Choroid plexus epithelial cell (primary cell): ENCODE measurements at places on chromosomes 4 and X.

DNA sequence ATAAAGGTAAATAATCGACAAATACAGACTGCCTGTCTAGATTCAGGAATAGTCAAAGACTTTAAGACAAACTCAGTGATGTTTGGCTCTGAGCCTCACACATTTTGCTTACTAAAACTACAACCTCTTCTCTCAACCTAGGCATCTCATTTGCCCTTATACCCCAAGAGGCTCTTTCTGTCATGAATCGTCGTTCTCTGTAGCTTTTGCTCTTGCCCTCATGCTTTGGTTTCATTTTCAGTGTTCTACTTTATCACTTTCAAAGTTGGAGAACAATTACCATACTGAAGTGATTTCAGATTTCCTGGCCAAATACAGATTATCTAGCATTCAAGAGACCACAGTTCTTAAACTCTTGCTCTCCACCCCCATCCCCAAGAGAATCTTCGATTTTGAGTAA, 114.1 kb upstream of the RAP2C start:
- no peak for DNase-seq

DNA sequence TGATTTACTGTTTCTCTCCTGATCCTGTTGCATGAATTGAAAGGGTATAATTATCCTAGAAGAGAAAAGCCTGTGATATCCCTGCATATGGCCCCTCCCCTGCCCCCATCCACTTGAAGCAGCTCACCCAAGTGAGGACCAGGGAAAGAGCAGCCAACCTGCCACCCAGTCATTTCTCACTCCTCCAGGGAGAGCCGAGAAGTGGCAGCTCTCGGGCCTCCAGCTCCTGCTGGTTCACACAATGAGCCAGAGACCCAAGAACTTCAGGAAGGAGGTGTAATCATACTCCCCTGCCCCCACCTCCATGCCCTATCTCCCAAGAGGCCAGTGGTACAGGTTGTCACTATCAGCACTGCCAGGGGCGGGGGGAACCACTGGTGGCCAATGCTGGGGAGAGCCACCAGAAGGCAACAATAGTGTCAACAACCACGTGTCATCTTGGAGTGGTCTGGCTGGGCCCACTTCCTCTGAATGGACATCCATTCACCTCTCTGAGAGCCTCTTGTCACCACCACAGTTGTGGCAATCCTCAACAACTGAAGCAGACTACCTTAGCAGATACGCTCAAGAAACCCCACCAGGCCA, 42.9 kb downstream of the APOO start:
- no peak for DNase-seq

DNA sequence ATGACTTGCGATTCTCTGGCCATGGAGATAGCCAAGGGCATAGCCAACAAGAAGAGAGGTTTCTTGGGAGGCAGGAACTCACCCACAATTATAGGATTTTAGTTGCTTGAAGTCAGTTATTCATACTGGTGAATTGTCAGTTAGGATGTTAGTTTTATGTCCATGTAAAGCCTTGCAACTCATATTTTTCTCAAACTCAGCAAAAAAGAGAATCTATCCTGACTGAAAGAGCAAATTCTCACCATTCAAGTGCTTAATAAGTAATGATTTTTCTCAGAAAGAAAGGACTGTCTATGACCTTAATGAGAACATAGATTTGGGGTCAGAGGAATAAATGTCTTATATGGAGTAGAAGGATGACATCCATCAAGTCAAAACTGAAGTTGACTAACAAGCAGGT, 934.5 kb downstream of the STPG2 start:
- no peak for DNase-seq

GRCh38 chrX:31590581-31591114, 518.8 kb upstream of the FTHL17 start:
- DNase-seq: peak; percentile 74

- no peak for DNase-seq
Observed at GRCh38 chr4:188161167-188161566, 21.9 kb downstream of the TRIML1 start.

DNA sequence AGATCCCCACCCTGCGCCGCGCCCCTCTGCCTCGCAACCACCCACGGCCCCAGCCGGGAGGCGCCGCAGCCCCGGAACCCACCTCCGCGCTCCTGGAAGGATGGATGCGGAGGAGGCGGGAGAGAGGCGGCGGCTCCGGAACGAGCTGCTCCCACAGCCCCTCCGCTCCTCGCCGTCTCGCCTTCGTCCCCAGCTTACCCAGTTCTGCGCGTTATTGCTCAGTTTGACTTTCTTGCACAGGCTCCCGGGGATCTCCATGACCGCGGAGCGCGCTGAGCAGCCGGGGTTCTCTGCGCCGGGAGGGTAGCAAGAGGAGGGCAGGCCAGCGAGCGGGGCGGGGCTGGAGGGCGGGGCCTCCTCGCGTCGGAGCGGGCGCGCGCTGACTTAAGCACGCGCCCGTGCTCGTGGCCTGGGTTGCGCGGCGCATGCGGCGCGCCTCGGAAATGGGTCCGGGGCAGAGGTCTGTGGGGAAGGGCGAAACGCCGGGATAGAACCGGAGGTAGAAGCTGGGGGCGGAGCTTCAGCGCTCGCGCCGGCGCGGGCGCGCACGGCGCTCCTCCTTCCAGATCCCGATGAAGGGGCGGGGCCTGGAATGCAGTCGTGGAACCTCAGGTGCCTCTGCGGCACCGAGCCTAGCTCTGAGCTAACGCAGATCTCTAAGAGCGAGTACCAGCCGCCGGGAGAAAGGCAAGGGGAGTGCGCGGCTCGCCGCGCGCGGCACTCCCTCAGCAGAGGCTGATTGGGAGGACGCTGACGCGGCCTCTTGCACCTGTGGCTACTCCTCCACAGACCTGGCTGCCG, at the start of gene PAPSS1:
Gene PAPSS1, minus strand, starts transcription at position 313 of the 801 bp plus-strand sequence. Its CDS starts 55 bp downstream, at position 258.
- peak; percentile 98 for DNase-seq

GRCh38 chr4:79850626-79851025, 222.4 kb downstream of the ANTXR2 start:
- DNase-seq: no peak

DNA sequence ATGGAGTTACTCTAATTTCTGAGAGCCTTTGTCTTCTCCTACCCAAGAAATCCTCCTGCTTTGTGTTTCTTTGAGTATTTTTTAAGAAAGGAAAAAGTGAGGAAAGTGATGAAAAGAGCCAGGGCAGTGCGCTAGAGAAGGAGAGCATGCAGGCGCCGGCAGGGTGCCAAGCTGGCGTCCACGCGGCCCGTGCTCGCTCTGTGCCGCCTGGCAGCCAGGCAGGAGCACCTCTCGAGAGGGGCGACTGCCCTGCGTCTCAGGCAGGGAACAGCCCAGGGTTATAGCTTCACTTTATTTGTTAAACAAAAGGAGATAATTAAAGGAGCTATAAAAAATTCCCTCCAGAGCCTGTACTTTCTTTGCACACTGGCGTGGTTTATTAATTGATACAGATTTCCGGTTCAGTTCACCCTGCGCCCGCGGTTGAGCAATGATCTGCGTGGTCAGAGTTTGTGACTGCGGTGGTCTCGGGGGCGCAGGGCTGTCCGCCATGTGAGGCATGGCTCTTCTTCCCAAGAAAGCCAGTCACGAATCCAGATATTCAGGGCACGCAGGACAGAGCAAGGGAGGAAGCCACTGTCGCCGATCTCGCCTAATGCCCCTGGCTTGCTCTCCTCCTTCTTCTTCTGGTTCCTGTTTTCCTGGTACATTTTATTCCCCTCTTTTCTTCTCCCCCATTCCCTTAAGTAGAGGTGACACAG, 110.8 kb upstream of the PAQR3 start:
- no peak for DNase-seq

- DNase-seq: peak; percentile 24
Observed at GRCh38 chrX:137194164-137194563, 160.4 kb upstream of the GPR101 start.

DNA sequence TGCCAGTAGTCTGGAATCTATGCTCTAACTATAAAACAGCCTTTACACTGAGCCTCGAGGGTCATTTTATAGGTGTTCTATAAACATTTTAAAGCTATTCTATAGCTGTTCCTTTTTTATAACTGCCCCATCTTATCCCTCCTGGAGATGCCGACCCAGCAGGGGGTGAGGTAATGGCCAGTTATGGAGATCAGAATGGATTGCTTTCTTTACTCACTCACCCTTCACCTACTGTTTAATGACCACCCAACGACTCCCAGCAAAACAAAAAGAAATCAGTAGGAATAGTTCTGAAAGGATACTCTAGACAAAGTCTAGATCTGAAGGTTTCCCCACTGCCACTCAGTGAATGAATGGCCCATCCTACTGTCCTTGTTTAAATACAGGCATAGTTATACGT, 1113.1 kb downstream of the FAT4 start:
- no peak for DNase-seq

- peak; percentile 45 for DNase-seq
Observed at GRCh38 chr4:127501103-127501502, 131.7 kb upstream of the INTU start.

GRCh38 chr4:47577779-47578553, 92.9 kb downstream of the ATP10D start:
- peak; percentile 97 for DNase-seq

DNA sequence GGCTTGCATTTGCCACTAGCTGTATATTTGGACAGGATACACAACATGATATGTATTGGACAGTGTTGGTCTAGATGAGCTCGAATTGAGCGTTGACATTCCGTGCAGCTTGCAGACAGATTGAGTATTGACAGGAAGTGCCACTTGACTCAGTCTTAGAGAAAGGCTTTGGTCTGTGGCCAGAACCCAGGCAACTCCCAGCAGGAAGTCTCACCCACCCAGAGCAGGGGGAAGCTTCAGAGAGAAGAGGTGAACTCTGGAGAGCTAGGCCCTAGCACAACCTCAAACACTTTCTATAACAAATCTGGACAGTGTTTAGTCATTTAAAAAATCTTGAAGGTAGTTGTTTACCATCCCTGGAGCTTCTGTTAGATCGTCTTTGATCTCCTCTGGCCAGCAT, 280.5 kb downstream of the FBXW7 start:
- peak; percentile 21 for DNase-seq

- no peak for DNase-seq
Observed at GRCh38 chr4:70925899-70926635, 23.9 kb downstream of the MOB1B start.

DNA sequence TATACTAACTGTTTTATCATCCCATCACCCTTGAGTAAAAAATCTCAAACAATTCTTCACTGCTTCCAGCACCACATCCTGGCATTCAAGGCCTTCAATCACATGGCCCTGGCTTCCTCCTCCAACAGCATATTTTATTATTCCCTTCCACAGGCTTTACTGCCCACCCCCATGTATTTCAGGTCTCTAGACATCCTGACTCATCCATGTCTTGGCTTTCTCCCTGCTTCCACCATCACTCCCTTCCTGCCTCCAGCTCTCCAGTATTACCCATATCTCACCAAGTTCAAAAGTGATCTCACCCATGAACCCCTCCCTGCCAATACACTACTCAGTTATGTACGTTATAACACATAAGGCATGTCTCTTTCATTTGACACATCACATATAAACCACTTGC, 34.7 kb upstream of the PLAC1 start:
- DNase-seq: no peak

GRCh38 chr4:182276210-182277109, 33.3 kb downstream of the TENM3 start:
- peak; percentile 14 for DNase-seq

- DNase-seq: peak; percentile 0
Observed at GRCh38 chr4:84028340-84028739, 470.8 kb downstream of the NKX6-1 start.

DNA sequence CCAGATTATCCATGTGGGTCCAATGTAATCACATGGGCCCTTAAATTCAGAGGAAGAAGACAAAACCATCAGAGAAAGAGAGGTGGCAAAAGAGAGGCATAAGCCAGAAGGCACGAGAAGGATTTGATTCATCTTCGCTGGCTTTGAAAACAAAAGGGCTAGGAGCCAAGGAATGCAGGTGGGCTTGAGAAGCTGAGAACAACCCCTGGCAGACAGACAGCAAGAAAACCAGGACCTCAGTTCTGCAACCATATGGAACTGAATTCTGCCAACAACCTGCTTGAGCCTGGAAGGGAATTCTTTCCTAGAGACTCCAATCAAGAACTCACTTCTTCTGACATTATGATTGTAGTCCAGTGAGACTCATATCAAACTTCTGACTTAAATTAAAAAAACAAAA, 1531.8 kb downstream of the PCDH7 start:
- no peak for DNase-seq

DNA sequence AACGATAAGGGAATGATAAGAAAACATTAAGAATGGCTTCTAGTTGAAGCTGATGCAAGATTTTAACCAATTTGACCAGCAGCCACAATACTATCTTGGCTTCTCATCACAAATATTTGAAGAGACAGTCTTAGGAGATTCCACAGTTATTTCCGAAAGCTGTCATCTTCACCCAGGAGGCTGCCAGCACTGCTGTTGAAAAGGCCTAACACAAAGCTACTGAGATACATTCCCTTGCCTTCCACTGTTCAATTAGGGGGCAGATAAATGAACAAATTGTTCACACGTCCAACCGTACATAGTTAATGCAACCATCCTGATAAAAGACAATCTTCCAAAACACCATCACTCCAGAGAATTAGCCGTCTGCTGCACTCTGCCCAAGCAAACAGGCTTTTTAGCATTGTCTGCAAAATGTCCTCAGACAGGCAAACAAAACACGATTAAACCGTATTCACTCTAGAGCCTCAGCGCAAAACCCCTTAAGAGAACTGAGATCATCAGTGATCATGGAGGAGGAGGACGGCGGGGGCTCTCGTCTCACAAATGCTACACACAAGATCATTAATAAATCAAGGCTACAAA, 189.8 kb upstream of the PSAPL1 start:
- DNase-seq: no peak

- DNase-seq: peak; percentile 53
Observed at GRCh38 chr4:37981844-37982720, 21.9 kb downstream of the PTTG2 start.

GRCh38 chrX:13432414-13433297, 112.8 kb upstream of the ATXN3L start:
- DNase-seq: peak; percentile 98

- peak; percentile 51 for DNase-seq
Observed at GRCh38 chr4:95045429-95045828, 287.7 kb downstream of the BMPR1B start.
